ENCODE measurements at places on chromosomes 1 and 21. TPM values are rescaled to one million over a fixed set of nuclear protein-coding genes. Genes with fewer than 3 reads are reported as not detected.
A peak's percentile ranks its signal among the peaks of the same experiment; 100 is the strongest.

Gene OR2T34
- not detected for total RNA-seq

Gene POU3F1
- total RNA-seq = 1.4 TPM

GRCh38 chr1:169550294-169550693 lies 36.0 kb downstream of the F5 start:
- DNase-seq = peak; percentile 61

Gene HCRTR1
- total RNA-seq = not detected

- no peak for DNase-seq
These were observed 80.3 kb upstream of the DPH5 start for GRCh38 chr1:101105877-101106276.

GRCh38 chr1:89465201-89465600 lies 59.4 kb upstream of the LRRC8B start:
- DNase-seq = no peak
